ENCODE measurements at places on chromosomes 2 and 18. TPM values are rescaled to one million over a fixed set of nuclear protein-coding genes. Genes with fewer than 3 reads are reported as not detected.

Gene CRYBA2
- total RNA-seq: not detected

Gene CXCR2
- total RNA-seq: 0.24 TPM

Gene SNED1
- total RNA-seq: 5.6 TPM

Gene ADGRF3
- 0.19 TPM for total RNA-seq
